ENCODE measurements at places on chromosomes 16 and 17. TPM values are rescaled to one million over a fixed set of nuclear protein-coding genes. Genes with fewer than 3 reads are reported as not detected.

ERN2 gene
- 3.2 TPM for total RNA-seq

ICAM2 gene
- 41.6 TPM for total RNA-seq

C1QTNF8 gene
- 7.0 TPM for total RNA-seq

CTRL gene
- 0.54 TPM for total RNA-seq

OR1A1 gene
- total RNA-seq: not detected

CD300A gene
- 8.0 TPM for total RNA-seq

PPL gene
- total RNA-seq: 22.6 TPM

SETD6 gene
- total RNA-seq: 19.2 TPM

ATMIN gene
- total RNA-seq: 32.0 TPM

ADGRG3 gene
- 0.41 TPM for total RNA-seq

RAB40B gene
- total RNA-seq: 21.1 TPM

TBC1D3K gene
- not detected for total RNA-seq

ENDOV gene
- 27.3 TPM for total RNA-seq

ST6GALNAC1 gene
- total RNA-seq: 1.2 TPM

KRTAP3-1 gene
- total RNA-seq: not detected

MRC2 gene
- total RNA-seq: 184 TPM

SLX1A gene
- 43.6 TPM for total RNA-seq

UTS2R gene
- total RNA-seq: not detected

GRB7 gene
- 1.4 TPM for total RNA-seq

PNMT gene
- total RNA-seq: 22.9 TPM

CSH1 gene
- total RNA-seq: not detected

SPATA32 gene
- total RNA-seq: not detected

CD300LF gene
- total RNA-seq: 2.3 TPM

SEPTIN1 gene
- 3.0 TPM for total RNA-seq

SPAG5 gene
- 1.6 TPM for total RNA-seq

Measured in thoracic aorta (tissue), 2 donors.